ENCODE measurements at places on chromosomes 16 and 17.
A peak's percentile ranks its signal among the peaks of the same experiment; 100 is the strongest.

DNA sequence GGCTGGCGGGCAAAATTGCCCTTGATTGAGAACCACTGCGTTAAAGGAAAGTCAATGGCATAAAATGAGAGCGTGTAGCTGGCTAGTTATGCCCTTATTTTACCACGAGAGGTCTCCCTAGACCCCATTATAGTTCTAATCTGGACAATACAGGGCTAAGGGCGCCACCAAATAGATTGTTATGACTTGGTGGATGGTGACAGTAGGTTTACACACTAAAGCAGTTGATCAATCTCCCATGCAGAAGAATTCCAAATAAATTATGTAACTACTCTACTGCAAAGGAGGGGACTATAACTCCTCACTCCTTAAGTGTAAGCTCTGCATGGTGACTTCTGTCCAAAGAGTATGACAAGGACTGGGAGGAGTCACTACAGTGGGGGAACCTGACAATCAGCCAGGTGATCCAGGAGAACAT, 20.4 kb upstream of the YPEL2 start:
- peak; percentile 5 for DNase-seq

GRCh38 chr17:44595216-44595775, 38.0 kb downstream of the FZD2 start:
- DNase-seq, result no peak

- DNase-seq, result peak; percentile 83
These were observed 1.5 kb downstream of the HCFC1R1 start for GRCh38 chr16:3022208-3022683.

DNA sequence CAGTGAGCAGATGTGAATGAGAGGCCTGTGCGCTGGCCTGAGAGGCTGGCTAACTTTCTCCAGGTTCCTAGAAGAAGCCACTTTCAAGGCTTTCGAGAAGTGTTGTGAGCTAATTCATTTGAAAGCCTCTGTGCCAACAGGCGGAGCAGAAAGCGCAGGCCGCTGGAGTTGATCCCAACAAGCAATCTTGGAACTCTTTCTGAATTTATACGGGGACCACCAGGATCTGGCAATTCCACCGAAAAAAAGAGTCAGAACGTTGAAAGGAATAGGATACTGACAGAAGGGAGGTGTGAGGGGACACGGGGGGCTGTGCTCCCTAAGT, 71.3 kb upstream of the METRNL start:
- no peak for DNase-seq

GRCh38 chr17:36946726-36947091, 2.0 kb upstream of the AATF start:
- DNase-seq, result no peak

DNA sequence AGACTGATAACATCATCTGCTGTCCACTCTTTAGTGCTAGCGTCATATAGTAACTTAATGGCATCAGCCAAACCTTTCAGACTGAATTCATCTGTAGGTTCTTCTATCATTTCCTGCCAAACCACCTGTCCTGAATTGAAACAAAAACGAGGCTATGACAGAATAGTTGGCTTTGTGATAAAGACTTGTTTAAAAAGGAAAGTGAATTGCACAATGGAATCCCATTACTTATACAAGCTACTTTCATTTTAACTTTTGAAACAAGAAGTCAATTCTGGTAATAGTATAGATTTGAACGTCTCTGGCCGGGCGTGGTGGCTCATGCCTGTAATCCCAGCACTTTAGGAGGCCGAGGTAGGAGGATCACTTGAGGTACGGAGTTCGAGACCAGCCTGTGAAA, 18.2 kb downstream of the LASP1NB start:
- DNase-seq, result no peak

DNA sequence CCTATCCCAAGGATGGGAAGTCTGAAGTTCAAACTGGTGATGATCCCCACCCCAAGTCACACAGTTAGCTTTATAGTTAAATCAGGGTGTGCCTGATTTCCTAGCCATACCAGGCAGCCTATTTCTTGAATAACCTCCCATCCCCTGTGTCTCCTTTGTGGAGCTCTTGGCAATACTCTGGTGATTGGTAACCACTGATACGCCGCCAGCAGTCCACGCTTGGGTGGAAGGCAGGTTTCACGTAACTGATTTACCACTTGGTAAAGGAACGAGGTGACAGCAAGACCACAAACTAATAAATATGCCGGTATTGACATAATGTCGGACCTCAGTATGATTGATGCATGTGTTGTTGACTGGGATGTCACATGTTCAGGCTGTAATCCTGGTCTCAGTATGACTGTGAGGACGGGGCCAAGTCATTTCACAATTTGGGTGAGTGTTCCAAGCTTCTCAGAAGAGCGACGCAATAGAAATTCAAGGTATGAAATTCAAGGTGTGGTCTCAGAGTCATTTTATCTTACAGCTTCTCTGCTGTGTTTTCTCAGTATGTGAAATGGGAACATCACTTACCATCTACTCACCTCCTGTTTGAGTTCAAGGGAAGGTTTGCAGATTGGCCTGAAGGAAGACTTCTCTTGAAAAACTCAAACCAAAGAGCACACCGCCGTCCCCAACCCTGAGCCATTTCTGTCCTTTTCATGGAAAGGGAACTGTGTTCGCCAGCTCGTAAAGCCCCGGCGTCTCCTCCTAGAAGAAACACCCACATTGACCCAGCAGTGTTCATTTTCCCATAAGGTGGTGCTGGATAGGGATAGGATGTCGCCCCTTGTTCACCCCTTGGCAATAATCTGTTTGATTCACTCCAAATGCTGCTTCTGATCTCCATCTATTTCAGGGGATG, 678.9 kb downstream of the WWOX start:
- no peak for DNase-seq

DNA sequence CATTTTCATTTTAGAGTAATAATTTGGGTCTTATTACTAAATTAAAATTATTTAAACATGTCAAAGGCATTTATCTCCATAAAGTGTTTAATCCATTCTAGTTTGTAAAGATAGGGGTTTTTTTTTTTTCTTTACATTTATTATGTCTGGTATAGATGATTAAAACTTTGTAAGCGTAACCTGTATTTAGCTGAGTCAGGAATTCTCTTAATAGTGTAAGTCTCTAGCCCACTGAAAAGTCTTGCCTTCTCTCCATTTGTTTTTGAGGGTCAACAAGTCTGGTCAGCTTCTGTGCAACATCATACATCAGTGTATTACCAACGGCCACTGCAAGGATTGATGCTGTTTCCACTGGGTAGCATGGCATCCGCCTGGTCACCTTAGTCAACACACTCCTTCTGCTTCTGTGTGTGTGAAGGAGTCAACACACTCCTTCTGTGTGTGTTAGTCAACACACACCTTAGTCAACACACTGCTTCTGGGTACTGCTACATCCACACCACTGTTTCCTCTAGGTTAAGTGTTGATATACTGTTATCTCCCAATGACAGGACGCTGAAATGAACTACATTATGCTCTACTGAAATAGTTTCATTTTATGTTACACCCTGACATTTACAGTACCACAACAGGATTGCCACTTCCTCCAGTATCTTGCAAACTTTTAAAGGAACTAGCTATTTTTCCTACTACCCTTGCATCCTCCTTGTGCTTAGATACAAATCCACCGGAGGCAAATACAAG, 37.3 kb upstream of the VWA3A start:
- no peak for DNase-seq
